ENCODE measurements at places on chromosomes 12 and 14. TPM values are rescaled to one million over a fixed set of nuclear protein-coding genes. Genes with fewer than 3 reads are reported as not detected.

The SPTB gene
- 386 TPM for total RNA-seq

The PPP1R36 gene
- total RNA-seq: 1.6 TPM

The NYNRIN gene
- total RNA-seq: 35.1 TPM

The OR6C74 gene
- not detected for total RNA-seq

The OR10P1 gene
- total RNA-seq: not detected

The SYNJ2BP gene
- total RNA-seq: 41.6 TPM

The ZNF705A gene
- total RNA-seq: not detected

The DPY19L2 gene
- total RNA-seq: 19.1 TPM

The OTOGL gene
- total RNA-seq: 0.41 TPM

The INSM2 gene
- not detected for total RNA-seq

The NINJ2 gene
- total RNA-seq: not detected

The EMC9 gene
- 18.1 TPM for total RNA-seq

The PTGDR gene
- 0.51 TPM for total RNA-seq

The MAP3K9 gene
- total RNA-seq: 6.7 TPM

The GNG2 gene
- 45.1 TPM for total RNA-seq

Data from tongue (tissue), 3 donors.